HCT116 (cell line): ENCODE measurements at places on chromosomes 16 and 17.

- no peak for DNase-seq
Observed at GRCh38 chr17:31824766-31825360, 34.2 kb downstream of the COPRS start.

GRCh38 chr16:54143934-54144571, 142.5 kb downstream of the IRX3 start:
- no peak for DNase-seq

DNA sequence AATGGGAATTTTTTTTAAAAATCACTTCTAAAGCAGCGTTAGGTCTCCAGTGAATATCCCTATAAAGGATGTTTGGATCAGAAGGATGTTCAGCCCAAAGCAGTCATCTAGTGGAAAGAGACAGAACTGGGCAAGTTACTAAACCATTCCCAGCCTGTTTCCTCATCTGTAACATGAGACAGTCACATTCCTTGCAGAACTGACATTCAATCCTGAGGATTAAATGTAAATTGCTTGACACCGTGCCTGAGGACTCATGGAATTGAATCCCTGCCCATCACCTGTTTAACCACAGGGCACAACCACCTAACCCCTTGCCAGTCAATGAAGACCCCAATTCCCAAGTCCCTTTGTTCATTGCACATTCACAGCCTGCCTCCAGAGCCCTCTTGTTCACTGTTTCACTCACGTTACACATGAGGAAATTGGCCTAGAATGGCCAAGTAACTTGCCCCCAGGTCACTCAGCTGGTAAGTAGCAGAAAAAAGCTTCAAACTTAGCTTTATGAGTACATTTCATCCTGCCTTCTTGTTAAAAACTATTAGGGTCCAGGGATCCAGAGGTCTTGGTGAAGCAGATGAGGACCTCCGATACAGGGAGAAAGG, 1.4 kb downstream of the CMTM2 start:
- DNase-seq = no peak

- no peak for DNase-seq
Observed at GRCh38 chr16:7057458-7057857, 275.2 kb upstream of the RBFOX1 start.

- DNase-seq = no peak
Observed at GRCh38 chr17:17492571-17492970, 3.6 kb downstream of the RASD1 start.

GRCh38 chr16:14289692-14290340, 218.7 kb downstream of the MRTFB start:
- DNase-seq = peak; percentile 64

DNA sequence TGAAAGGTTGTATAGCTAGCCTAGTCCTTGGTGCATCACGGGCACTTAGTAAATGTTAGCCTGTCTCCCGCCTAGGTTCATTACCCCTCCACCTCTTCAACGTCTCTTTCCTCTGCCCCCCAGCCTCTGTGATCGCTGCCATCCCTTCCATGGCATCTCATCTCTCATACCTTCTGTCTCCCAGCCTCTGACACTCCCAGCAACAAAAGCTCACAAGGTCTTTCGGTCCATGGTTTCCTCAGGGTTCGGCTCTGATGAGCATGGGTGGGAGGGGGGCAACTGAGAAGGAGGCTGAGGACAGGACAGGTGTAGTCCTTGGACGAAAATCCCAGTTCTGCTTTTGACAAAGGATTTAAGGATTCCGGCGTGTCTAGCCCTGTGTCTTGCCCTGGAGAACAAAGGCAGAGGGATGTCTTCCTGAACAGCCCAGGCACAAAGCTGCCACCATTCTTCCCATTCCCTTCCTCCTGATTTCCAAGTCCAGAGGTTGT, 16.7 kb downstream of the CCR7 start:
- no peak for DNase-seq

GRCh38 chr17:37168731-37169353, 206.9 kb upstream of the C17orf78 start:
- no peak for DNase-seq
